ENCODE measurements at places on chromosomes 6 and 20.

- no peaks in the 10 kb centered on the region for H3K27me3 ChIP-seq
- no peak overlapping the region for H3K27ac ChIP-seq
- H3K36me3 ChIP-seq = no peaks in the 10 kb centered on the region
- no peak overlapping the region for H3K4me3 ChIP-seq
- DNase-seq = no peak
These were observed 33.1 kb upstream of the SH3BGRL2 start for GRCh38 chr6:79598012-79598411.

DNA sequence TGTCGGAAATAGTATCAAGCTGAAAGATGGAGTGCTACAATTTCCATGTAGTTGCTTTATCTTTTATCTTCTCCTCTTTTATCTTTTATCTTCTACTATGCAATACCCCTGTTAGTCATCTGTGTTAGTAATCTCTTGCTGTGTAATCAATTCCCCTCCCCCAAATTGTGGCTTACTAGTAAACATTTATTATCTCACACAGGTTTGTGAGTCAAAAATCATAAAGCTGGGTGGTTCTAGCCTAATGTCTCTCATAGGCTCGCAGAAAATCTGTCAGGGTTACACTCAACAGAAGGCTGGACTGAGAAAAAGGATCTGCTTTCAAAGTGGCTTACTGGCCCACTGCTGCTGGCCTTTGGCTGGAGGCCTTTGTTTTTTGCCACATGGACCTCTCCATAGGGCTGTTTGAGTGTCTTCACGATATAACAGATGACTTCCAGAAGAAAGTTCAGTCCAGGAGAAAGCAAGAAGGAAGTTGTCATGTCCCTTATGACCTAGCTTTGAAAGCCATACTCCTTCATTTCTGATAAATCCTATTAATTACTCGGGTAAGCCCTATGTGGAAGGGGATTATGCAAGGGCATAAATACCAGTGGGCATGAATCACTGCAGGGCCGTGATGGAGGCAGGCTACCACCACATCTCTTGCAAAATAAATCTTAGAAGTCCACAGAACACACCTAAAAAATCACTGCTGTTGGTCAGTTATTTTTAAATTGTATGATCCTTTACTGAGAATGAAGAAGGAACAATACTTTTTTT, 24.5 kb upstream of the PTCHD4 start:
- H3K36me3 ChIP-seq = no peaks in the 10 kb centered on the region
- no peaks in the 10 kb centered on the region for H3K27me3 ChIP-seq
- H3K27ac ChIP-seq = no peak overlapping the region
- DNase-seq = no peak
- no peak overlapping the region for H3K4me3 ChIP-seq

- H3K36me3 ChIP-seq = no peaks in the 10 kb centered on the region
- H3K27me3 ChIP-seq = peaks cover 47% of the 10 kb centered on the region
- no peak for DNase-seq
- H3K27ac ChIP-seq = no peak overlapping the region
- H3K4me3 ChIP-seq = no peak overlapping the region
These were observed 18.5 kb upstream of the DCBLD1 start for GRCh38 chr6:117463762-117464665.

DNA sequence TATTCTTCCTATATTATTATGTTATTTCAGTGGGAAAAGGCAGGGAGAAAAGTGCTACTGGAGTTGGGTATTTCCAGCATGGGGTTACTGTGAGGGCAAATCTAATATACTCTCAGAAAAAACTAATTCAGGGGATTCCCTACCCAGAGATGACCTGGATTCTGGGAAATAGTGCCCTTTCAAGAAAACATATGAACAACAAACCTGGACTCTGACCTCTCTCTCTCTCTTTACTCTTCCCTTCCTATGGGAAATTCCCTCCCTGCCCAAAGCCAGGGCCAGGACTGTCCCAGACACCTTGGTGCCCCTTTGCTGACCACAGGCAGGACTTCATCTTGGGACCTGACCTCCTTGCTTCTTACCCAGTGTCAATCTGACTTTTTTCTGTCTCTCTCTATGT, 1.6 kb upstream of the UBD start:
- no peak overlapping the region for H3K4me3 ChIP-seq
- no peak overlapping the region for H3K27ac ChIP-seq
- H3K4me1 ChIP-seq = peaks cover 16% of the 10 kb centered on the region
- no peak for DNase-seq
- H3K36me3 ChIP-seq = no peaks in the 10 kb centered on the region

GRCh38 chr20:58150772-58151171, 77.7 kb downstream of the ANKRD60 start:
- H3K36me3 ChIP-seq = no peaks in the 10 kb centered on the region
- H3K27ac ChIP-seq = no peak overlapping the region
- peaks cover 6% of the 10 kb centered on the region for H3K4me1 ChIP-seq
- no peak for DNase-seq
- no peak overlapping the region for H3K4me3 ChIP-seq
- H3K27me3 ChIP-seq = peaks cover 56% of the 10 kb centered on the region

DNA sequence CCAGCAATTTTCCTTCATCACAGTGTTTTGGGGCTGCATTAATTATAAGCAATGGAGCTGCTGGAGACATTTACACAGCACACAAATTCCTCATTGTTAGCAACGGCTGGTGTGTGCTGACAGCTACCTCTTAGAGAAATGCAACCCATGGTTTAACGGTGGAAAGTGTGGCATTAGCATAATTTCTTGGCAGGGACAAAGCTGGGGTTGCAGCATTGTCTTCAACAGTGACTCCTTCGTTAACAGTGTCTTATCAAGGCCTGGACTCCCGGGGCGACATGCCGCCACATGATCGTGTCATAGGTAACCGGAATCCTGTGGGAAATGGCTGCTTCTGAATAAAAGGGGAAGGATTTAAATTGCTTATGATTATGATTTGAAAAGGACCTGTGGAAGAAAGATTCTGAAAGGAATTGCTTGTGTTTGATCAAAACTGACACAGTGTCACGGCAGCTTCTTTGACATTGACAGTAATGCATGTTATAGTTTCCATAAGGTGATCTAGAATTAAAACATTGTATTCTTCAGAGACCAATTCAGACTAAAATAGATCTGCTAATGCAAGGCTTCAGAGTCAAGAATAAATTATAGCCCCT, 128.0 kb downstream of the UST start:
- peaks cover 6% of the 10 kb centered on the region for H3K36me3 ChIP-seq
- H3K27ac ChIP-seq = no peak overlapping the region
- no peaks in the 10 kb centered on the region for H3K27me3 ChIP-seq
- DNase-seq = no peak
- peaks cover 63% of the 10 kb centered on the region for H3K4me1 ChIP-seq
- no peak overlapping the region for H3K4me3 ChIP-seq

DNA sequence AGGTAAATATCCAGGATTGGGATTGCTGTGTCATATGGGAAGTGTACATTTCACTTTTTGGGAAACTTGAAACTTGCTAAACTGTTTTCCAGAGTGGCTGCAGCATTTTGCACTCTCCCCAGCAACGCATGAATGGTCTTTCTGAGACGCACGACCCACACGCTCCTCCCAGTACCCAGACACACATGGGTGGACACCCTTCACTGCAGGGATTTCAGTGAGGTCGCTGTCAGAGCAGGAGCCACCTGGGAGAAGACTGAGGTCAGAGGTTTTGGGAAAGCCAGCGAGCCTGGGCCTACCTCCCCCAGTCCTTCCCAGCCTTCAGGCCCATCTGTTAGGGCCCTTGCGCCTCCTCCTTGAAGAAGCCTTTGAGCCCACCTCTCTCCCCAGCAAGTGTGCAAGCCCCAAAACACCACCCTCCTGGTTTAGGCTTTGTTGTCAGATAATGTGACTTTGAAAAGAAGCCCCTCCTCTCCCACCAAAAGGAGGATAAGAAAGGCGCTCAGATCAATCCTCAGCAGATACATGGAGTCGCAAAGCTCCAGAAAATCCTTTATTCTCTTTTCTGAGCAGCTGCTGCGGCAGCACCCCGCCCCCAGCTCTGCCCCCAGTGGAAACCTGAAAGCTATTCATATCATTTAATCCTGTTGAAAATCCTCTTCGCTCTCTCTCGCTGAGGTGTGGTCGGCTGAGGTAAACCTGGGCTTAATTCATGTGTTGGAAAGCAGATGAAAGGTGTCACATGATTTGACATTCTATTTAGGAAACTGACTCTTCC, 12.7 kb upstream of the JAG1 start:
- no peak overlapping the region for H3K4me3 ChIP-seq
- H3K36me3 ChIP-seq = no peaks in the 10 kb centered on the region
- H3K4me1 ChIP-seq = no peaks in the 10 kb centered on the region
- no peak for DNase-seq

- H3K4me1 ChIP-seq = no peaks in the 10 kb centered on the region
- no peak overlapping the region for H3K27ac ChIP-seq
- H3K36me3 ChIP-seq = peaks cover 41% of the 10 kb centered on the region
- no peak overlapping the region for H3K4me3 ChIP-seq
- no peaks in the 10 kb centered on the region for H3K27me3 ChIP-seq
These were observed 41.6 kb downstream of the PLAGL2 start for GRCh38 chr20:32165836-32166545.

DNA sequence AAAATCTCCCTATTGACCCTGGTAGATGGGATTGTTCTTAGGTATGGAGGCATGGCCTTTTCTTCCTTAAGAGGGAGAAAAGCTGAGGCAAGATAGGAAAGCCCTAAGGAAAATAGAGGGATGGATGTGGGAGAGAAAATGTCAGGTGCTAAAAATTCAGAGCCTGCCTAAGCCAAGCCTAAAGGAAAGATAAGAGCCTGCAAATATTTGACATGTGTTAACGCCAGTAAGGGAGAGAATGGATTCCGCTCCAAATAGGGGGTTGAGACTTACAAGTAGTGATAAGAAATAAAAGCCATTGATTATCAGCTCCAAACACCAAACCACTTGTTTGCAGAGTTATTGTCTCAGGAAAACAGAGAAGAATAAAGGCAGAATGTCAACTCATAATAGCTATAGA, 533.6 kb downstream of the PTPRT start:
- H3K27me3 ChIP-seq = no peaks in the 10 kb centered on the region
- no peak overlapping the region for H3K4me3 ChIP-seq
- H3K4me1 ChIP-seq = no peaks in the 10 kb centered on the region
- H3K36me3 ChIP-seq = no peaks in the 10 kb centered on the region
- no peak overlapping the region for H3K27ac ChIP-seq

DNA sequence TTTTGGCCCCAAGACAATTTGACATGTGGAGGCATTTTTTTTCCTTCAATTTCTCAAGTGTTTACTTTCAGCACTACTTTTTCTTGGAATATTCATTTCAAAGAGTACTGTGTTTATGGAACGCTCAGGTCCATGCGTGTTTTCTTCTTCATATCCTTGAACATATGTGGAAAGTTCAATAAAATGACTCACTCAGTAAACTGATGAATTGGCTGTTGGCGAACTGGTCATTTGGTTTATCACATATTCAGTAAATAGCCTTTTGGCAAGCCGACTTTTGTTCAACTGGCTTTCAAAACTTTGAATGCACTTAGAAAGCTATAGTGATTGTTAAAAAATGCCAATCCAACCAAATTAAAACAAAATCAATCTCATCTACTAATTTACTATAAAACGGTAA, 964.6 kb upstream of the SLC35B3 start:
- no peak overlapping the region for H3K4me3 ChIP-seq
- H3K27me3 ChIP-seq = peaks cover 6% of the 10 kb centered on the region
- DNase-seq = no peak
- no peaks in the 10 kb centered on the region for H3K4me1 ChIP-seq
- H3K36me3 ChIP-seq = no peaks in the 10 kb centered on the region

DNA sequence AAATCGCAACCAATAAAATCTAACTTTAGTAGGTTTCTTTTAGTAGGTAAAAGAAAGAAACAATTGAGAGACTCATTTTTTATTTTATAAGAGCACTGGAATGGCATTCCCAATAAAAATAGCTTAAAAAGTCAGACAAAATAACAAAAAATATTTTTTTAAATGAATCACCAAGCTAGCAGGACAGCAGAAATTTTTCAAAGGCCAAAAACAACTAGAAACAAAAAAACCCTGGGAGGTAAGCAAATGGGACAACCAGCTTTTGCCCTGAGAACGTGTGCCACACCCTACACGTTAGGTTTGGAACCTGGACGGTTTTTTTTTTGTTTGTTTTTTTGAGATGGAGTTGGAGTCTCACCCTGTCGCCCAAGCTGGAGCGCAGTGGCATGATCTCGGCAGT, 19.6 kb downstream of the GPLD1 start:
- no peaks in the 10 kb centered on the region for H3K27me3 ChIP-seq
- H3K36me3 ChIP-seq = peaks cover 10% of the 10 kb centered on the region
- no peak overlapping the region for H3K4me3 ChIP-seq
- no peak for DNase-seq
- H3K27ac ChIP-seq = no peak overlapping the region

DNA sequence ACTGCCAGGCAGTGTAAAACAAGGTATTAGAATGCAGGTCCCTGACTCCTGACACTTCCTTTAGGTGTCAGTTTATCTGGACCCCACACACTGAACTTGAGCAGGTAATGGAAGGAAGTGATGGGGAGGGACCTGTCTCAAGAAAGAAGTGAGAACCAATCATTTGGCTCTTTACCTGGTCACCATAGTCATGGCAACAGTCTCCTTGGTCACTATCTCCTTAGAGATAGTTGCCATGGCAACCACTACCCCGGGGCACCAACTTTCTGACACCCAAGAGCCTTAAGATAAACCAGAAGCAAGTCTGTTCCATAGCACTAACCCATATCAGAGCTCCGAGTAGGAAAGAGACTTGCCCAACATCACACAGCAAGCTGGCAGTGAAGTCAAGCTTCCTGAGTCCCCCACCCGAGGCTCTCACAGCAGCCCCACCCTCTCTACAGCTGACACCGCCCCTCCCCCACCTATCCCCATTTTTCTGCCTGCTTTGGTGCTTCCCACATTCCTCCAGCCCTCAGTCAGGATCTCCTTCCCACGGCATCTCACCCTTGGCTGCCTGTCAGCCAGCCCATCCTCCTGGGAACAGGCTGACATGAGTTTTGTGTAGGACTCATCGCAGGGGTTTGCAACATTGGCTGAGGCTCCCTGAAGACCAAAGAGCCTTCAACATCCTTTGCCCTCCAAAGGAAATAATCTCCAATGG, 16.3 kb upstream of the HM13 start:
- no peak overlapping the region for H3K4me3 ChIP-seq
- no peaks in the 10 kb centered on the region for H3K4me1 ChIP-seq
- DNase-seq = no peak
- peaks cover 45% of the 10 kb centered on the region for H3K27me3 ChIP-seq

All from stimulated activated naive B cell treated with anti-CD40 and anti-IgM and Interleukin-4, amounts not matched to agents 10 μg/mL and 1 μg/mL and 100 μg/mL, for 72 hours (primary cell).